ENCODE measurements at places on chromosomes 11 and 22. TPM values are rescaled to one million over a fixed set of nuclear protein-coding genes. Genes with fewer than 3 reads are reported as not detected.

DNA sequence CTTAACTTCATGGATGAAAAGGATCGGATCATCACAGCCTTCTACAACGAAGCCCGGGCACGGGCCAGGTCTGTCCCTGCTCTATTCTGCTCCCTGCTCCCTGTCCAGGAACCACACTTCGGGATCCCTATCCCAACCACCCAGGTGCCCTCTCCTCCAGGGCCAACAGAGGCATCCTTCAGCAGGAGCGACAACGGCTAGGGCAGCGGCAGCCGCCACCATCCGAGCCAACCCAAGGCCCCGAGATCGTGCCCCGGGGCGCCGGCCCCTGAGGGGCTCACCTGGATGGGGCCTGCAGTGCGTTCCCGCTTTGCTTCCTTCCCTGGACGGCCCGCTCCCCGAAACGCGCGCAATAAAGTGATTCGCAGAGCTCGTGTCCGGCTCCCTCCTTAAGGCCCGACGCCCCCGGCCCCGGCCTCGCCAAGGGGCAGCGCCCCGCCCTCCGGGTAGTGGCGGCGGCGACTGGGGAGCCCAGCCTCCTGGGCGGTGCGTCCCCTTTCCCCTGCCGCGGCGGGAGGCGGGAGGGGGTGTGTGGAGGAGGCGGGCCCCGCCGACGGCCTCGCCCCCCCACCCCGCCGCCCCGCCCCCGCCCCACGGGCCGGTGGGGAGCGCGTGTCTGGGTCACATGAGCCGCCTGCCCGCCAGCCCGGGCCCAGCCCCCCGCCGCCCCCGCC, at the start of gene VEGFB:
VEGFB (plus strand) TSS at position 672 of the 674 bp plus-strand sequence. CDS start 250 bp downstream, outside the sequence.
- no peaks in the 10 kb centered on the region for H3K27me3 ChIP-seq
- H3K4me3 ChIP-seq = peak within 1 kb of the TSS; percentile 85
- H3K36me3 ChIP-seq = peaks cover 3% of the 10 kb centered on the region
- peaks cover 45% of the 10 kb centered on the region for H3K4me1 ChIP-seq

The SCGB1A1 gene
- not detected for total RNA-seq

GRCh38 chr11:45343444-45343843, 57.3 kb upstream of the SYT13 start:
- H3K27ac ChIP-seq = no peak overlapping the region
- H3K27me3 ChIP-seq = no peaks in the 10 kb centered on the region
- H3K4me1 ChIP-seq = no peaks in the 10 kb centered on the region
- no peak for DNase-seq
- H3K36me3 ChIP-seq = no peaks in the 10 kb centered on the region

GRCh38 chr11:6473451-6474412, at the start of gene TRIM3:
Gene TRIM3 (minus strand): TSS chr11:6473941. CDS start chr11:6465695, 8,246 bp downstream.
- peak; percentile 97 for DNase-seq
- H3K27me3 ChIP-seq = no peaks in the 10 kb centered on the region
- peak within 1 kb of the TSS; percentile 80 for H3K4me3 ChIP-seq
- peaks cover 11% of the 10 kb centered on the region for H3K36me3 ChIP-seq
- peak within 1 kb of the TSS; percentile 88 for H3K27ac ChIP-seq
- H3K4me1 ChIP-seq = peaks cover 29% of the 10 kb centered on the region

- no peak overlapping the region for H3K27ac ChIP-seq
- no peak for DNase-seq
- H3K4me1 ChIP-seq = peaks cover 6% of the 10 kb centered on the region
- H3K4me3 ChIP-seq = no peak overlapping the region
- H3K27me3 ChIP-seq = no peaks in the 10 kb centered on the region
Measured at GRCh38 chr11:35752115-35752514, 89.5 kb downstream of the TRIM44 start.

The HPX gene
- total RNA-seq = 0.54 TPM

DNA sequence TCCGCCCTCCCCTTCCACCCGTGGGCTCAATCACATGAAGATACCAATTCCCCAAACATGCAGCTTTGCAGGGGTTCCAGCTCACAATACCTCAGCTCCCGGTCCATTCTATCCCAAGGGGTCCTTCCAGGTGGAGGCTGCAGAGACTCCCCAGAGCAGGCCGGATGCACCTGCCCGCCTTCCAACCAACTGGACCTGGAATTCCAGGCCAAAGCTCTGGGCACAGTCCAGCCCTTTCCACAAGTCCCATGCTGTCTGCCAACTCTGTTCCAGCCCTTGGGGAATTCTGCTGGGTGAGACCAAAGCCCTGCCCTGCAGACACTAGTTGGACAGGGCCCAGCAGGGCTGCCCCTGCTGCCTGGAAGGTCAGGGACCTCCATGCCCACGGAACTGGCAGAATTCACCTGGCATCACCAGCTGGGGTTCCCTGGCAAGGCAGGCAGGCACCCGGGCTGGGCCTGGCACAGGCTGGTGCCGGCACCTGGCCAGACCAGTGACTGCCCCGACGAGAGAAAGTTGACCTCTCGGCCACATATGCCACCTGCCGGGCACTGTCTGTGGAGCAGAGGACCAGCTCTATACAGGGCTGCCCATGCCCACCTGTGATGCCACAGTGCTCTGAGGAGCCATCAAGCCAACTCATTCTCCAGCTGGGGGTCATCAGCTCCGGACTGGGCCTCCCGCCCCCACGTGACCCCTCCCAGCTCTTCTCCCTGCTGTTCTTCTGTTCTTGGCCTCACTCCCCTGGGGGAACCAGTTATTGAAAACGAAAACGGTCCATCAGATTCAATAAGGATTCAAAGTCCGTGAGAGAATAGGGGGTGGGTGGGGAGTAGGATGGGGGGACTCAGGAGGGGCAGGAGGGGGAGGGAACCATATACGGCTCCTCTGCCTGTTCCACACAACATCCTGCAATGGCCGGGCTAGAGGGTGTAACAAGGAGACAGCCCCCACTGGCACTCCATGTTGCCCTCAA, 4.7 kb downstream of the SYT7 start:
- no peaks in the 10 kb centered on the region for H3K36me3 ChIP-seq
- no peak for DNase-seq
- H3K27me3 ChIP-seq = peaks cover 14% of the 10 kb centered on the region
- H3K27ac ChIP-seq = no peak overlapping the region

The JHY gene
- total RNA-seq = 5.8 TPM

DNA sequence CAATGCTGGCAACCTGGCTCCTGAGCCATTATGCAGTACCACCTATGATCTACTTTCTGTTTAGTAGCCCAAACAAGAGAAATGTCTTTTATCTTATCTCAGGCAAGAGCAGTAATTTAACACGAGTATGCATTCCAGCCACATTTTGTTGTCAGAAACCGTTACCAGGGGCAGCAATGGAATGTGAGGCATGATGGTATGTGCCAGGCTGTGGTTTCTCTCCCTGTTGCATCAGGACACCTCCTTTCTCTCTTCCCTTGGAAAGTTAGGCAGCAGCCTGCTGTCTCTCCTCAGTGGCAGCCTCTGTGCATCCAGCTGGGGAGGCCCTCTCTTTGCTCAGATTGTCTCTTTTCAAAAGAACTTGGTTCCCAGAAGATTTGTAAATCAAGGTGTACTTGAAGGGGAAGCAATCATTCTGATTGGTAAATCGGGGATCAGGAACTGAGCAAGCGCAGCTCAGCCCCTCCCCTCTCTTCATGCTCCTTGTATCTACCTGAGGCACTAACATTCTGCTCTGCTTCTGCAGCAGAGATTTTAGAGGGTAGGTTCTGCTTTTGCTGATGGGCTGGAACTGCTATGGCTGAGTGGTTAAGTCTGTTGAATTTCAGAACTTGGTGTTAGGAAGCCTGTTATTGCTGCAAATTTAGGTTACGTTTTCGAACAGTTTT, 229.2 kb downstream of the ADAMTS15 start:
- peaks cover 53% of the 10 kb centered on the region for H3K4me1 ChIP-seq
- no peak for DNase-seq
- no peaks in the 10 kb centered on the region for H3K36me3 ChIP-seq
- peak overlapping the region; percentile 87 for H3K27ac ChIP-seq

DNA sequence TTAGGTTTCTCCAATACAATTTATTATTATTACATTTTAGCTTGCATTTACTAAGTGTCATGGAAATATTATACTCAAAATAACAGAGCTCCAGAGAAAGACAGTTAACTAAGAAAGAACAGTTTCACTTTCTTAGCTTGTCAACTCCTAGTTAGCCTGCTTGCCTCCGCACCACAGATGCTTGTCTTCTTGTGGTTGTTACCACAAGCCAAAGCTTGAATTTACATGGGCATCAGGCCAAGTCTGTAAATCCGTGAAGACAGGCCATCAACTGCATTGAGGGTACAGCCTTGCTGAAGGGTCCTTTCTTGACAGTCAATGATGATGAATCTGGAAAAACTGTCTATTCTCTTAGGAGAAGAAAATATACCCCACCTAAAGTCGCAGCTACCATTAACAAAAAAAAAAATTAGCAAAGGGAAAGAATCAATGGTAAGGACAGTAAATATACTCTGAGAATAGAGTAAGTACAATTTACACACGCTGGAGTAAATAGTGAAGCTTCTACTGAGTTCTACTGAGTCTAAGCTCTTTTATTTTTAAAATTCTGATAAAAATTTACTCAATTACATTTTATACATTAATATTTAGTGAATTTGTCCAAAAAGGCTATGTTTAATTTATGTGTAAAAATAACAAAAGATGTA, 15.6 kb upstream of the DENND5A start:
- DNase-seq = no peak
- no peaks in the 10 kb centered on the region for H3K36me3 ChIP-seq
- H3K4me3 ChIP-seq = no peak overlapping the region
- H3K4me1 ChIP-seq = no peaks in the 10 kb centered on the region
- no peaks in the 10 kb centered on the region for H3K27me3 ChIP-seq

The HORMAD2 gene
- total RNA-seq = not detected

DNA sequence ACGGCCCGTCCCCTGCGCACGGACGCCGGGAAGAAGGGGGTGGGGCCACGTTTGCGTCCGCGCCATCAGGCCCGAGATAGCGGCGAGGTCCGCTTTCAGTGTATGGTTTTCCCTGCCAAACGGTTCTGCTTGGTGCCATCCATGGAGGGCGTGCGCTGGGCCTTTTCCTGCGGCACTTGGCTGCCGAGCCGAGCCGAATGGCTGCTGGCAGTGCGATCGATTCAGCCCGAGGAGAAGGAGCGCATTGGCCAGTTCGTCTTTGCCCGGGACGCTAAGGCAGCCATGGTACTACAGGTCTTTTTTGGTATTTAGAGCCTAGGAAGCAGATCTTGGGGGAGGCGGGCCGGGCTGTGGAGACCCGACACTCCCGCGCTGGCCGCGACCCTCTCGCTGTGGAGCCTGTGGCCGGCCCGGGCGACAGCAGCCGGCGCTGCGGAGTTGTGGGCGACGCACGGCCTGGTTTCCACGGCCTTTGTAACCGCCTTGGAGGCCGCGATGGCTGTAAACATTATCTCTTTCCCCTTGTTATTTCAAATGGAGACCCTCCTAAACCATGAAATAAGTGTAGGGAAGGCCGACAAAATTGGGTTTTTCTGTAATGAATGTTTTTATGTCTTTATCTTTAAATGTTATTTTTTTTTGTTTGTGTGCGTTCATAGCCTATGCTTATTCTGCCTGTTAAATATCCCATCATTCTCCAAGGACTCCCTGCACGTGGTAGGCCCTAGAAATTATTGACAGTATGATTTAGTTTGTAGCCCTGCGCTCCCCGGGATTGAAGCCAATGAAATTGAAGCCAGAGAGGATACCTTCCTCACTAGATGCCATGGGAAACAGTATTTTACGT, at the start of gene AASDHPPT:
AASDHPPT (plus strand) TSS at position 54 of the 847 bp plus-strand sequence; CDS start at position 103, 49 bp downstream.
- H3K4me1 ChIP-seq = no peaks in the 10 kb centered on the region
- peak within 1 kb of the TSS; percentile 97 for H3K27ac ChIP-seq
- H3K27me3 ChIP-seq = no peaks in the 10 kb centered on the region

GRCh38 chr11:86477495-86478155, 102.9 kb downstream of the CCDC81 start:
- H3K4me3 ChIP-seq = no peak overlapping the region
- H3K27me3 ChIP-seq = no peaks in the 10 kb centered on the region
- DNase-seq = no peak
- H3K36me3 ChIP-seq = no peaks in the 10 kb centered on the region
- H3K27ac ChIP-seq = peak overlapping the region; percentile 33

The BTBD18 gene
- not detected for total RNA-seq

GRCh38 chr11:40134820-40135570, 1324.5 kb downstream of the LRRC4C start:
- no peak for DNase-seq
- H3K27ac ChIP-seq = no peak overlapping the region
- no peaks in the 10 kb centered on the region for H3K4me1 ChIP-seq
- H3K27me3 ChIP-seq = no peaks in the 10 kb centered on the region

GRCh38 chr11:121930004-121930965, 185.7 kb downstream of the BLID start:
- peak overlapping the region; percentile 1 for H3K4me3 ChIP-seq
- H3K27me3 ChIP-seq = no peaks in the 10 kb centered on the region
- peaks cover 11% of the 10 kb centered on the region for H3K4me1 ChIP-seq
- H3K36me3 ChIP-seq = no peaks in the 10 kb centered on the region
- DNase-seq = no peak

DNA sequence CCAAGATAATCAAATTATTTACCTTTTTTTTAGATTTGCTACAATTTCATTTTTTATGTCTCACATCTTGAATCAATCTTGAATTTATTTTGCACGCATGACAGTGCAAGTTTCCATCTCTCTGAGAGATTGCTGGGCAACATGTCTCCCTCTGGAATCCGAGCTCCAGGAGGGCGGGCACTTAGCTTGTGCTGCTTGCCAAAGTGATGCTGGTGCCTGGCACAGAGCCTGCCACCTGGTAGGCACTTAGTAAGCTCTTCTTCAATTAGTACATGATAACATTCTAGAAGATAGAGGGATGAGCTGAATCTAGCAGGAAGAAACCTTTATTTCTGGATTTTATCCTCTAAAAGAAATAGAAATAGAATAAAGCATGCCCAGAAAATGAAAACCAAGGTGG, 27.5 kb upstream of the OR9I1 start:
- H3K27ac ChIP-seq = no peak overlapping the region
- H3K36me3 ChIP-seq = no peaks in the 10 kb centered on the region
- DNase-seq = no peak
- H3K4me3 ChIP-seq = no peak overlapping the region
- no peaks in the 10 kb centered on the region for H3K4me1 ChIP-seq

- H3K4me3 ChIP-seq = no peak overlapping the region
- no peak overlapping the region for H3K27ac ChIP-seq
- no peaks in the 10 kb centered on the region for H3K27me3 ChIP-seq
- no peak for DNase-seq
Measured at GRCh38 chr11:110830747-110831146, 118.5 kb upstream of the ARHGAP20 start.

- H3K4me3 ChIP-seq = no peak overlapping the region
- peak; percentile 17 for DNase-seq
- H3K27me3 ChIP-seq = peaks cover 47% of the 10 kb centered on the region
- H3K4me1 ChIP-seq = peaks cover 4% of the 10 kb centered on the region
Measured at GRCh38 chr22:43859621-43860020, 2.7 kb downstream of the SULT4A1 start.

The APOL5 gene
- total RNA-seq = not detected
